ENCODE measurements at places on chromosomes 11 and 22.

DNA sequence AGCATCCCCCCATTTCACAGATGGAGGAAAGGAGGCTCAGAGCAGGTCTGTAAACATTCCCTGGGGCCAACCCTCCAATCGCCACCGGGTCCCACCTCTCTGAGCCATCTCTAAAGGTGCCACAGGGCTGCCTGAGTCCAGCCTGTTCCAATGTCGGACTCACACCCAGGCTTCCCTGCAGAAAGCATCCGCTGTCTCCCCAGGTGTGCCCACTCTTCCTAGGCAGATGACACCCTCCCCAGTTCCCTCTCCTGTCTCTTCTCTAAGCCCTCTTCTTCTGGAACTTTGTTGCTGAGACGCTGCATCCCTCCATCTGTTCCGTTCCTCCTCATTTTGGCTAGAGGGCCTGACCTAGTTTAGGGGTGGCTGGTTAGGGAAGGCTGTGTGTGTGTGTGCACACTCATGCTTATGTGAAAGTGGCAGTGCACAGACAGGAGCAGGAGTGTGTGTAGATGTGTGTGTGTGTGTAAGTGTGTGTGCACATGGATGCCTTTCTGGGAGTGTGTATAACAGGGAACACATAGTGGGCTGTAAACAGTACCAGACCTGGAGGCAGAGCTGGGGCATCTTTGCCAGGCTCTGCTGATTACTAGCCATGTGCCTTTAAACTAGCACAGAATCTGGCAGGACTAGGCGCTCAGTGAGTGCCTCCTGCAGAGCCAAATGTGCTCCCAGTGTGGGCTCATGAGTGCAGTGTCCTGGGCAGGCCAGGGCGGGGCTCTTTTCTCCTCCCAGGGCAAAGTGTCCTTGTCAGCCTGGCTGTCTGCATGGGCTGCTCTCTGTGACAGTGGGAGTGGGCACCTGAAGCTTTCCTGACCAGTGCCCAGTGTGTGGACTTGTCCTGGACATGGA, 77.3 kb upstream of the NECTIN1 start:
- no peak for DNase-seq

GRCh38 chr11:128303383-128303782, 284.0 kb downstream of the ETS1 start:
- DNase-seq = no peak

DNA sequence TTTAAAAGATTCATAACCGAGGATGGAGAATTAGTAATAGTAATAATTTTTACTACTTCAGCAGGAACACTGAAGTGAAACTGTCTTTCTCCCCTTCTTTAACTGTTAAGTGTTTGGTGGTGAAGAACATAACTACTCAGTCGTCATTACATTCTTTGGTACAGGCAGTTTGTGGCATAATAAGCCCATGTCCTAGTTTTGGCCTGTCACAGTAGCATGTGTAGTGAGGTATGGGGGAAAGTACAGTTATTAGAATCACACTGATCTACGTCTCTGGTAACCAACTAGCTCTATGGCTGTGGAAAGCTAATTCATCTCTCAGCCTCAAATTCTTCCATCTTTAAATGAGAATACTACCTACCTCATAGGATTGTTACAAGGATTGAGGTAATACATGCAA, 71.8 kb downstream of the RBFOX2 start:
- no peak for DNase-seq

GRCh38 chr22:31739795-31740201, 10.1 kb downstream of the PRR14L start:
- DNase-seq = no peak

DNA sequence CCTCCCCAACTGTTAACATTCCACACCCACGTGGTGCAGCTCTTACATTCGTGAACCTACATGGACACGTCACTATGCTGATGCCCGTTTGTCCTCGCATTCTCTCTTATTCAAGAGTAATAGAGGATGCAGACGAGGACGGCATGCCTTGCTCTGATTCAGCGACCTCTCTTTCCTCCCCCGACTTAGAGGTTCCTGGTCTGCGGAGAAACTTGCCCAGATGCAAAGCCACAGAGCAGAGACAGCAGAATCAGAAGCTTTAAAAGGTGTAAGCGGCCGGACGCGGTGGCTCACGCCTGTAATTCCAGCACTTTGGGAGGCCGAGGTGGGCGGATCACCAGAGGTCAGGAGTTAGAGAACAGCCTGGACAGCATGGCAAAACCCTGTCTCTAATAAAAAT, 288.0 kb downstream of the NTM start:
- no peak for DNase-seq

- DNase-seq = no peak
Measured at GRCh38 chr11:117072517-117073461, 25.4 kb downstream of the SIK3 start.

DNA sequence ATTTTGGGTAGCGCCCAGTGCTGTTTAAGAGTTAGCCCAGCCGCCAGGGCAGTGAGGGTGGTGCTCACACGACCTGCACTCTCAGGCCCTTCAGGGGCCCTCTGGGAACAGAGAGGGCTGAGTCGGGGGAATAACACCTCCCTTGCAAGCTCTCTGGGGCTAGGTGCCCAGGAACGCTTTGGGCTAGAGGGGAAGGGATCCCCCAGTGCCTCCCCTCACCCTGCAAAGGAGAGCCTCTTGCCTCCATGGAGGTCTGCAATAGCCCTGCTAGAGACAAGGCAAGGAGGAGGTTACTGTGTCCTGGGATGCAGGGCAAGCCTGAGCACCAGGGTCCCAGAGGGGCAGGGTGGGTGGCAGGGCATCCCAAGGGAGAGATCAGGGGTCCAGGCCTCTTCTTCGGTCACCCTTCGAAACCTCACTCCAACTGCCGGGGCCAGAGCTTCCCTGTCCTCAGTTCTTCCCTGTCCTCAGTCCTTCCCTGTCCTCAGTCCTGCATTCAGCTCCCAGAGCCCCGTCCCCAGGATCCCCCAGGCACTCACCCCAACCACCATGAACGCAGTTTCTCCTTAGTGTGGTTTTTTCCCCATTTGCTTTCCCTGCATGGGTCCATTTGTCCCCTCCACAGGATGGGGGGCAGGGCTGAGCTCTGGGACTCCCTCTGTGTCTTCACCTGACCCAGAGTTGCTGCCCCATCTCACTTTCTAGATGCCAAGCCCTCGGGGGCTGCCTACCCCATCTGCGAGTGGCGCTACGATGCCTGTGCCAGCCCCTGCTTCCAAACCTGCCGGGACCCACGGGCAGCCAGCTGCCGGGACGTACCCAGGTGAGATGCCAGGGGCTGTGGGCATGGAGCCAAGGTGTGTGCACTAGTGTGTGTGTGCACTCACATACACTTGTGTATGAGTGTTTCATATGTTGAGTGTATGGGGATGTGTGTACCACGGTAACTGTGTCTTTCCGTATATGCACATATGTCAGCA, 60.8 kb downstream of the OTOG start:
- DNase-seq = no peak

DNA sequence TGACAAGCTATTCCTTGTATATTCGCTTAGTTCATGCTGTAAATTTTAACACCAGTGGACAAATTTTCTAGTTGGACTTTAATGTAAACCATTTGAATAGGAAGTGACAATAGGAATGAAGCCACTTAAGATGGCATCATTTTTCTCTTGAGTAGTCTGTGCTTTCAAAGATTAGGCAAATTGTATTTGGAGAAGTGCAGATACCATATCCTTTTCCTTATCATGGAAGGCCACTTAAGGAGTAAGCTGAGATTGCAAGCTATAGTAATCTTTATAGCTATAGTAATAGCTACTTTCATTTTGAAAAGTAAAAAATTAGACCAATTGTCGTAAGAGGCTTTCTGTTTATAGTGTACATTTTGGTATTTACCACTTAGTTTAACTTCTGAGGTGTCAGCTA, 12.8 kb downstream of the CAPRIN1 start:
- DNase-seq = no peak

DNA sequence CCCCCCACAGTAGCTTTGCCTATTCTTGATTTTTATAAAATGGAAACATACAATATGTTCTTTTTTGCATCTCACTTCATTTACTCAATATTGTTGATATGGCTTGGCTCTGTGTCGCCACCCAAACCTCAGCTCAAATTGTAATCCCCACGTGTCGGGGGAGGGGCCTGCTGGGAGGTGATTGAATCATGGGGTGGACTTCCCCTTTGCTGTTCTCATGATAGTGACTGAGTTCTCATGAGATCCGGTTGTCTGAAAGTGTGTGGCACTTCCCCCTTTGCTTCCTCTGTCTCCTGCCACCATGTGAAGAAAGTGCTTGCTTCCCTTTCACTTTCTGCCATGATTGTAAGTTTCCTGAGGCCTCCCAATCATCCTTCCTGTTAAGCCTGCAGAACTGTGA, 431.3 kb downstream of the MN1 start:
- no peak for DNase-seq

DNA sequence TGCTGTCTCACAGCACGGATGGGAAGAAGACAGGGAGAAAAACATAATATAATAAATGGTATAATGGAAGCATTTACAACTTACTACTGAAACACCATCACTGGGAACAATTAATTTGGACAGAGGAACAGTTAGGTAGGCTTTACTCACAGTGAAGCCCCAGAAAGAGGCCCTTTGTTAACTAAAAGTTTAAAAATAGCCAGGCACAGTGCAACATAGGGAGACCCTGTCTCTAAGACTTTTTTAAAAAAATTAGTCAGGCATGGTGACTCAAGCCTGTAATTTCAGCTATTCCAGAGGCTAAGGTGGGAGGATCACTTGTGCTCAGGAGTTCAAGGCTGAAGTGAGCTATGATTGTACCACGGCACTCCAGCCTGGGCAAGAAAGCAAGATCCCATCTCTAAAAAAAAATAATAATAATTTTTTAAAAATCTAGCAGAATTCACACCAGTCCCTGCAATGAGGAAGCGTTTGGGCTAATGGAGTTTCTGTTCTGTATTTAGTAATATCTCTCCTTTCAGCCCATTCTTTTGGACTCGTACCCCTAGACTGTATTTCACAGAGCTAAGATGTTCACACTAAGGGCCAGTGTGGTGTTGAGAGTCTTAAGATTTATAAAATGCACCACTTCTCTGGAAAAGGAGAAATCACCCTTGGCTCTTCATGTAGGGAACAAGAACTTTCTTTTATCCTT, 275.5 kb downstream of the SOX6 start:
- no peak for DNase-seq

GRCh38 chr22:24059793-24060192, 48.7 kb downstream of the CABIN1 start:
- DNase-seq = no peak

- no peak for DNase-seq
Measured at GRCh38 chr11:35105319-35106079, 33.5 kb upstream of the CD44 start.

DNA sequence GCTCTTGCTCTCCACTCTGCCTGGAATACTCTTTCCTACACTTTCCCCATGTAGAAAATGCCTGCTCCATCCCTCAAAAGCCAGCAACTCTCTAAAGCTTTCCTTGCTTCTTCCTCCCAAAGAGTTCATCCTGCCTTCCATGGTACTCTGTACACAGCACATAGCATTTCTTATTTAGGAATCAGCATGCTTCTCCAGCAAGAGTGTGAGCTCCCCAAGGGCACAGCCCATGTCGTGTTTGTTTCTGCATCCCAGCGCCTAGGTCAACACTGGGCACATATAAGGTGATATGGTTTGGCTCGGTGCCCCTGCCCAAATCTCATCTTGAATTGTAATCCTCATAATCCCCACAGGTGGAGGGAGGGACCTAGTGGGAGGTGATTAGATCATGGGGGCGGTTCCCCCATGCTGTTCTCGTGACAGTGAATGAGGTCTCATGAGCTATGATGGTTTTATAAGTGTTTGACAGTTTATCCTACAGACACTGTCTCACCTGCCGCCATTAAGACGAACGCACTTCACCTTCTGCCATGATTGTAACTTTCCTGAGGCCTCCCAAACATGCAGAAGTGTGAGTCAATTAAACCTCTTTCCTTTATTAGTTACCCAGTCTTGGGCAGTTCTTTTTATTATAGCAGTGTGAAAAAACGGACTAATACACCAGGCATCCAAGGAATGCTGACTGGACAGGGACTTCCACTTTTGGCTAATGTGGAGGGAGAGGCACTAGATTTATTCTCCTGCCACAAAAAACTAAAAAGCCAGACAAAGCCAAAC, 8.2 kb downstream of the VPS37C start:
- DNase-seq = no peak

GRCh38 chr22:24337894-24338645, 67.4 kb downstream of the SPECC1L start:
- no peak for DNase-seq

DNA sequence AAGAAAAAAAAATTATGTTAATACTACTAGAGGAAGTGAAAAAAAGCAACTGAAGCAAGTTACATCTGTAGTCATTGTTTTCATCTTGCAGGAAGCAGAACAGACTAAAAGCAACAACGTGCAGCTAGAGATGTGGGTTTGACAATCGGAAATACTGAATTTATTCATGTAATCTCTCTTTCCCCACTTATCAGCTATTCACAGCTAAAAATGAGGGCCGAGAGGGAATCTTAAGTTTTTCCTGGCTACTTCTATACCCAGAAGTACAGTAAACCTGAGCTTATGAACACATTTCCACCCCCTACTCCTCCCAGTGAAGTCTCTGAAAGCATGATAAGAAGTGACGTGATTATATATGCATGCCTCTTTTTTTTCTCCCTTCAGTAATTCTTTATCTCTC, 116.5 kb downstream of the SPON1 start:
- DNase-seq = no peak

DNA sequence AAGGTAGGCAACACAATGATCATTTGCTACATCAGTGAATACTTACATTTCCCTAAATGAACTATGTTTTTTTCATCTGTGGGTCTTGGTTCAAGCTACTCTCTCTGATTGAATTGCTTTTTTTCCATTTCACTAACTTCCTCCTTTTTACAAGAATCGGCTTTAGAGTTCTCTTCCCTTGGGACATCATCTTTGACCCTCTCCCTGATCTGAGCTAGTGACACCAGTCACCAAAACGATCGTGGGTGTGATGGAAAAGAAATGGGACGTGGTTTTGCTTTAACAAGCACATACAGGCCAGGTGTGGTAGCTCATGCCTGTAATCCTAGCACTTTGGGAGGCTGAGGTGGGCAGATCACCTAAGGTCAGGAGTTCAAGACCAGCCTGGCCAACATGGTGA, 129.9 kb downstream of the WT1 start:
- DNase-seq = no peak

DNA sequence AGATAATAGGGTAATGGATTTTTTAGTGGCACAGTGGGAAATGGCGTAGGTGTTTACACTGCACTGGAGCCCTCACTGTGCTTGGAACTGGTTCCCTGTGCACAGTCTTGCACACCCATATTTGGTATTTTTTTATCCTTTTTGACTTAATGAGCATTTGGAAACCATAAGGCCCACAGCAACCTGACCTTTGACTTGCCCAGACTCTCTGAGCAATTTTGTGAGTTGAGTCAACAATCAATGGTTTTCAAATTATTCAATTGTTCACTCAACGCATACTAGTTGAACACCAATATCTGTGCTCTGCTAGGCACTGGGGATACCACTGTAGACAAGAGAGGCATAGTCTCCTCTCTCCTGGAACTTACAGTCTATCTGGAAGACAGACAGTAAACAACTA, 14.3 kb downstream of the CD44 start:
- DNase-seq = no peak

DNA sequence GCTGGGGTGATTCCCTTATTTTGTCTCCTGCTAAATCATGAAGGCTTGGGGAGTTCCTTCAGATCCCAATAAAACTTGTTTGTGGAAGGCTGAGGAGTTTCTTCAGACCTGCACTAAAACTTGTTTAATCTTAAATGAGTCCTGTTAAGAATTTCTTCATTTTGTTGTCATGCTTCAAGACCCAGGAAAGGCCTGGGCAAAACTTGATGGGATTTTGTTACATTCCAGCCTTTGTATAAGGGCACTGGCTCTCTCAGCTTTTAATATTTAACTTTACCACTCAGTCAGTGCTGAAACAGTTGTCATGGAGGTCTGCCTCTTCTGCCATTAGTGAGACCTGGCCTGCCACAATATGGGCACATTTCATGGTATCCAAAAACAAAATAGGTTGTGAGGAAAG, 699.0 kb downstream of the ETS1 start:
- no peak for DNase-seq
